PC-3 (cell line): ENCODE measurements at places on chromosomes 16 and 17.
A peak's percentile ranks its signal among the peaks of the same experiment; 100 is the strongest.

- DNase-seq: no peak
Observed at GRCh38 chr16:5422643-5423496, 325.3 kb upstream of the EEF2KMT start.

DNA sequence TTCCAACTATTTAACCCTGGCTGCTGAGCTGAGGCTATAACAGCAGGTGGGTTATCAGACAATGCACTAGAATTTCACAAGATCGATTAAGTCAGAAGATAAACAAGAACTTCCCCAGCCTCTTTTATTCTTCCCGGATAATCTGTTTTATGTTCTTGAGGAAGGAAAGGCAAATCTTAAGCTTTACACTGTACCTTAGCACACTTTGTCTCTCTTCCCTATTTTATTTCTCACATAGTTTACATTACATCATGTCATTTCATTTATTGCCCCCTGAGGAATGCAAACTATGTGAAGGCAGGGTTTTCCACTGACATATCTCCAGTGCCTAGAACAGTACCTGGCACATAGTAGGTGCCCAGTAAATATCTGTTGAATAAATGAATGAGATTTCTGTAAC, 139.6 kb downstream of the SKAP1 start:
- peak; percentile 18 for DNase-seq

GRCh38 chr17:63635787-63636186, 13.6 kb downstream of the MAP3K3 start:
- DNase-seq: no peak

- peak; percentile 97 for DNase-seq
Observed at GRCh38 chr17:77285594-77286390, 145.0 kb downstream of the SEC14L1 start.

- DNase-seq: no peak
Observed at GRCh38 chr17:83080858-83081683, 1.7 kb downstream of the METRNL start.

DNA sequence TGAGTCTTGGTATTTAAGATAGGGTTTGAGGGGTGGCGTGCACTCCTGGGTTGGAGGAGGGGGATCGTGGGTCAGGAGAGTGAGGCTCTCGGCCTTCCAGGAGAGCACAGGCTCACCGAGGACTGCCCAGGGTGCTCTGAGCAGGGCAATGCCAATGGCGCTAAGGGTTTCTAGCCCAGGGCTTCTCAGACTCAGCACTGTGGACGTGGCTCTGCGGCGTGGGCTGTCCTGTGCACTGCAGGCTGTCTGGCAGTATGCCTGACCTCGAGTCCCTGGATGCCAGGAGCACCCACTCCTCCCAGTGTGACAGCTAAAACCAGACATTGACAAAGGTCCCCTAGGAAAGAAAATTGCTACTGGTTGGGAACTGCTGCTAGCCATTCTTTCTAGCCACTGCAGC, 37.2 kb upstream of the ENDOV start:
- DNase-seq: no peak

- DNase-seq: no peak
Observed at GRCh38 chr16:59295993-59296736, 562.0 kb upstream of the GOT2 start.
